Breast epithelium (tissue), 4 donors: ENCODE measurements at places on chromosomes 5 and 9. TPM values are rescaled to one million over a fixed set of nuclear protein-coding genes. Genes with fewer than 3 reads are reported as not detected.

The SPATA31D4 gene
- not detected for total RNA-seq

The GADD45G gene
- 13.0 TPM for total RNA-seq

The GPR150 gene
- 0.33 TPM for total RNA-seq

The SPATA31C1 gene
- not detected for total RNA-seq

The INIP gene
- 25.6 TPM for total RNA-seq

The JAKMIP2 gene
- 0.64 TPM for total RNA-seq

The PCDHA3 gene
- 0.96 TPM for total RNA-seq

The ITK gene
- total RNA-seq, result 3.3 TPM

The ZSWIM6 gene
- total RNA-seq, result 11.2 TPM

The BARHL1 gene
- total RNA-seq, result not detected

The ZNF618 gene
- total RNA-seq, result 10.4 TPM

The LCN12 gene
- 1.8 TPM for total RNA-seq

The CEL gene
- total RNA-seq, result 0.29 TPM

The MAMDC2 gene
- 18.7 TPM for total RNA-seq

The TMEM8B gene
- total RNA-seq, result 6.7 TPM

The DNAH5 gene
- total RNA-seq, result 3.8 TPM

The C9orf85 gene
- total RNA-seq, result 15.7 TPM

The GMCL2 gene
- total RNA-seq, result not detected

The ACSL6 gene
- total RNA-seq, result 0.32 TPM

The SLC6A3 gene
- total RNA-seq, result 0.32 TPM

The C9orf50 gene
- 0.48 TPM for total RNA-seq

The SLC4A9 gene
- not detected for total RNA-seq

The SPOCK1 gene
- 52.0 TPM for total RNA-seq

The SIT1 gene
- total RNA-seq, result 1.2 TPM

The CDX1 gene
- total RNA-seq, result 1.3 TPM

The PCDHA7 gene
- 1.3 TPM for total RNA-seq
